ENCODE measurements at places on chromosomes 2 and 18.

DNA sequence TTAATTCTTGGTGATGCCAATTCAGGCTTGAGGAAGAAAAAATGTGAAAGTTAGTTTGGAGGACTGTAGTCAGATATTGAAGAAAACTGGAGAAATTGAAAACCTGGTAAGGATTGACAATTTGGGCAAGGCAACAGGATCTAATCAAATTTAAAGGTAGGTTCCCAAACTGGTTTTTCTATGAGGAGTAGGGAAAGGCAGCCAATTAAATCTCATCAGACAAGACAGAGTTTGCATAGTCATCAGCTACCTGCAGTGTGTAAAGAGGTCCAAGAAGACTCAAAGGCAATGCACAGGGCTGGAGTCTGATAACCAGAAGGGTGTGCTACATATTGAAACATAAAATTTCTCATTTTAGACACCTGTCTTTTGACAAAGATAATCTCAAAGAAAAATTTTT lies 16.0 kb upstream of the CAB39 start:
- no peak for DNase-seq

DNA sequence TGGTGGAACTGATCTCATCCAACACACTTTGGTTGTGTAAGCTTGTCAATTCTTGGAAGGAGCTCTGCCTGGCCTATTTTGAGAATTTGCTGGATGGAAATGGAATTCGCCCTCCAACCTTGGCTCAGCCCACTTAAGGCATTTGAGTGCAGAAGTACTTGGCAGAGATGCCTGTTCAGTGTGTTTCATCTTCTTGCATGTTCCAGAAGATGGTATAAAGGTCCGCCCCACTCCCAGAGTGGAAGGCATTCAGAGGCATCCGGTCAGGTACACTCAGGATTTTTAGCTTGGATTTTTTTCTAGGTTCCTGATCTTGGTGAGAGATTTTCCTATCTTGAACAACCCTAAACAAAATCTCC lies 61.3 kb upstream of the TXNDC2 start:
- DNase-seq, result no peak

DNA sequence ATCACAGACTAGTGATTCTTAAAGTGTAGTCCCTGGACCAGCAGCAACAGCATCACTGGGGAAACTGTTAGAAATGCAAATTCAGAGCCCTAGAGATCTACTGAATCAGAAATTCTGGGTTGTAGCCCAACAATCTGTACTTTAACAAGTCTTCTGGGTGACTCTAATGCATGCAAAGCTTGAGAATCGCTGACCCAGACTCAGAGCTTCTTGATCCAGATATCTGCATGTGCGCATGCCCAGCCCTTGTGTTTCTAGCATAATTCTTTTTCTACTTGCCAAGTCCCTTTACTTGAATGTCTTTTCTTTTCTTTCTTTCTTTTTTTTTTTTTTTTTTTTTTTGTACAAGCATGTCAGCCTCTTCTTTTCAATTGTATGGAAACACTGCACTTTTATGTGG lies 60.4 kb downstream of the FIGN start:
- no peak for DNase-seq

DNA sequence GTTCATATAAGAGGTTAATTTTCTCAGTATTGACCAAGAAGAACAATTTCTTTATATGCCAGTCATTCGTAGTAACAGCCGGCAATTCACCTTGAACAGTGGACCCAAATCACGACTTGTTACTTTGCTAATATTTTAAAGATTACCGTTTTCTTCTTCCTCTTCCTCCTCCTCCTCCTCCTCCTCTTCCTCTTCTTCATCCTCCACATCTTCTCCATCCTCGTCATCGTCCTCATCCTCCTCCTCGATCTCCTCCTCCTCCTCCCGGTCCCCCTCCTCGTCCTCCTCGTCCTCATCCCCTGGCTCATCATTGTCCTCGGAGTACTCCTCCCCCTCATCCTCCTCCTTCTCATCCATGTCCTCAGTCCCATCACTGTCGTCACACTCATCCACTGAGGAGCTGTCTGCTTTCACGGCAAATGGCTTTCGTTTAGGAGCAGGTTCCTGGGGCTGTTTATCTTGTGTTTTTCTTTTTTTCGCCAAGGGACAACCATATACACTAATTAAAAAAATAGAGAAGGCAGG lies 198.6 kb upstream of the PXDN start:
- no peak for DNase-seq

- DNase-seq, result no peak
Observed at GRCh38 chr2:112979731-112980130, 1.9 kb downstream of the IL36G start.

DNA sequence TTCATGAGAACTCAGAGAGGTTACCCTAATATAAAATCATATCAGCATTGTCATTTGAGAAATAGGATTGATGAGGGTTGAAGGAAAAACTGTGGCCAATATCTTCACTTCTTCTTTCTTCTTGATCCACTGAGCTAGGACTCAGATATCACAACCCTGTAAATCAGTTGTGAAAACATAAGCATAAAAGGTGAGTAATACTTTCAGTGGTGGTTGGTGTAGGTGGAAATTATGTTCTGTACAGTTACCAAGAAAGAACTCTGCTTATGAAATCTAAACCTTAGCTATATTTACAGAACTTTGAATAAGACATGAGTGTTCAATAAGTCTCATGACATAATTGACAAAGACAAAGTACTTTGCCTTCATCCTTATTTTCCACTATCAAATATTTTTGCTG lies 56.3 kb downstream of the PAX3 start:
- DNase-seq, result no peak

DNA sequence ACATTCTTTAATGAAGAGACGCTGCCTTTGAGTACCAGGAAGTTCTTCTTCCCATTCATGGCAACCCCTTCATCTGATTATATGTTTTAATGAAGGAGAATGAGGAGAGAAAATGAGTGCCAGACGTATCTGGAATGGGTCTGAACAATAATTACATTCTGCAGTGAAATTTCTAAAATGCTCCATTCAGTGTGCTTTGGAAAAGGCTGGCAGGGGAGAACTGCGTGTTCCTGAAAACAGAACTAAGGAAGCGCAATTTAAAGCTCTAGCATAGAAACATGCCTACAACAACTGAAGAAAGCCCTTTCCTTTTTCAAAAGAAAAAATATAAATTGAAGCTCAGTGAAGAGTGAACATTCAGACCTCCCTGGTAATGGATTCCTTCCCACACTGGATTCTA lies 58.8 kb downstream of the BOD1L2 start:
- no peak for DNase-seq

DNA sequence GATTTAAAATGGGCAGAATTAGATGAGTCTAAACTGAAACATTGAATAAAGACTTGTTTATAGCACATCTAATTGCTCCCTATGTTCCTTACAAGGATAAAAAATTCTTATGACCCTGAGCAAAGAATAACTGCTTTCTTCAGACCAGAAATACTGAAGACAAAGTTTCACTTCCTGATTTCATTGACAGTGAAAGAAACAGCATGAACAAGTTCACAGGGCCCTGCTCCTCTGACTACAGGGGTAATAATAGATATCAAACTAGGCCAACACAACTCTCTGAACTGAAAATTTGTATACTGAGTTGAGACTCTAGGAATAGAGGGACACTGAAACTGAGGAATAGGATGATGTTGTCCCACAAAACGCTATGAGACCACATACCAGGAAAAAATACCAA lies 1383.3 kb upstream of the CDH2 start:
- no peak for DNase-seq

- DNase-seq, result no peak
Observed at GRCh38 chr18:61922435-61922834, 29.6 kb upstream of the RNF152 start.

DNA sequence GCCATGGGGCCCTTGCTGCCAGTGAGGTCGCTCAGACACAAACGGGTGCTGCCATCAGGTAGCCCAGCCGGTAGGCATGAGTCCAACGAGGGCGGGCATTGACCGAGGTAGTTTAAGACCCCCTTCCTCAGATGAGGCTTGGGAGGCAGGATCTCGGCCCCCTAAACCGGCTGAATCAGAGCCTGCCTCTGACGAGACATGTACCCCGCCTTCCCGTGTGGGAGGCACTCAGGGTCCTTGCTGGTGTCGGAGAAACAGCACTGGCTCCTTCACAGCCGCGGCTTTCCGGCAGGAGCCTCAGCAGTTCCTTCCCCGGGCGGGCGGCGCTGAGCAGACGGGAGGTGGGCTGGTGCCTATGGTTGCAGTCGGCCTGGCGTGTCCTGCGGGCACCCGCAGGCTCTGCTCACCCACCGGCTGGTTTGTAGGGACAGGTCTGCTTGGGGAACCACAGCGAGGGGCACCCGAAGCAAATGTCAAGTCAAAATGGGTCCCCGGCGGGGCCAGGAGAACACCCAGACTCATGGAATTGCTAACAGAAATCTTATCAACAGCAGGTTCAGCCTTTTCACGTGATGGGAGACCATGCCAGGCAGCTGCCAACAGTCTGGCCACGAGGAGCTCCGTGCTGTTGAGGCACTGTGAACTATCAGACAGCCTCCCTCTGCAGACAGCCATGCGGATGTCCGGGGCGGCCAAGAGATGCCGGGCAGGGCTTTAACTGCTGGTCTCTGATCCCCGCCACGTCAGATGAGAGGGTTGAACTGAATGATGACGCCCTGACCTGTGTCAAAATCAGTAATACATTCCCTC lies 2.8 kb downstream of the KCNG2 start:
- no peak for DNase-seq

Data from KBM-7 (cell line).